ENCODE measurements at places on chromosomes 2 and 18. TPM values are rescaled to one million over a fixed set of nuclear protein-coding genes. Genes with fewer than 3 reads are reported as not detected.

AKAIN1 gene
- not detected for total RNA-seq

KCNK3 gene
- 17.8 TPM for total RNA-seq

SLC14A1 gene
- total RNA-seq, result 0.86 TPM

HOXD10 gene
- not detected for total RNA-seq

SAG gene
- total RNA-seq, result not detected

MYCN gene
- total RNA-seq, result 0.61 TPM

SULT1C4 gene
- total RNA-seq, result 8.8 TPM

CDH19 gene
- total RNA-seq, result 0.79 TPM

VIT gene
- total RNA-seq, result 1.1 TPM

FEV gene
- total RNA-seq, result not detected

TMEM178A gene
- 1.4 TPM for total RNA-seq

NTSR2 gene
- total RNA-seq, result not detected

CHST9 gene
- 4.2 TPM for total RNA-seq

SERPINB10 gene
- total RNA-seq, result not detected

CPO gene
- total RNA-seq, result 0.20 TPM

IL36G gene
- total RNA-seq, result not detected

HRH4 gene
- total RNA-seq, result 0.17 TPM

B4GALT6 gene
- 5.7 TPM for total RNA-seq

PFN4 gene
- total RNA-seq, result 0.29 TPM

NXPH2 gene
- total RNA-seq, result not detected

ANKRD30BL gene
- total RNA-seq, result not detected

CYP27C1 gene
- 0.12 TPM for total RNA-seq

UGT1A6 gene
- total RNA-seq, result not detected

All from left lung (tissue), 14 donors.